ENCODE measurements at places on chromosomes 3 and 15. TPM values are rescaled to one million over a fixed set of nuclear protein-coding genes. Genes with fewer than 3 reads are reported as not detected.
A peak's percentile ranks its signal among the peaks of the same experiment; 100 is the strongest.

TM2D3 gene
- 51.5 TPM for total RNA-seq

ADCY5 gene
- total RNA-seq = 0.10 TPM

DAPK2 gene
- total RNA-seq = 0.53 TPM

RETNLB gene
- total RNA-seq = not detected

DNA sequence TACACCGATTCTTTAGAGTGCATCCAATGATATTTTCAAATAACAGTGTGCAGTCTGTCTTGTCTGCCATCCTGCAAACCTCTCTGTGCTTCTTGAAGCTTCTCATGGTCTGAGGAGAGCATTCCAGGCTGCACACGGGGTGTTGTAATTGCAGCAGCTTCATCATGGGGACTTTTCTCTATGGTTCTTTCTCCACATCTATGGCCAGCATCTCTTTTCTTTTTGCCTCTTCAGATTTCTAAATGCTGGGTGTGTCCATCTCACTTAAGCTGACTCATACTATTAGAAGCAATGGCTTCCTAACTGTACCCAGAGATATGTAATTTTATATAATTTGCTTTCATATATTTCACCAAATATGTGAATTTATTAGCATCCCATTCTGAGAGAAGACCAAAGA, 63.8 kb upstream of the EPHB3 start:
- DNase-seq = no peak

DNA sequence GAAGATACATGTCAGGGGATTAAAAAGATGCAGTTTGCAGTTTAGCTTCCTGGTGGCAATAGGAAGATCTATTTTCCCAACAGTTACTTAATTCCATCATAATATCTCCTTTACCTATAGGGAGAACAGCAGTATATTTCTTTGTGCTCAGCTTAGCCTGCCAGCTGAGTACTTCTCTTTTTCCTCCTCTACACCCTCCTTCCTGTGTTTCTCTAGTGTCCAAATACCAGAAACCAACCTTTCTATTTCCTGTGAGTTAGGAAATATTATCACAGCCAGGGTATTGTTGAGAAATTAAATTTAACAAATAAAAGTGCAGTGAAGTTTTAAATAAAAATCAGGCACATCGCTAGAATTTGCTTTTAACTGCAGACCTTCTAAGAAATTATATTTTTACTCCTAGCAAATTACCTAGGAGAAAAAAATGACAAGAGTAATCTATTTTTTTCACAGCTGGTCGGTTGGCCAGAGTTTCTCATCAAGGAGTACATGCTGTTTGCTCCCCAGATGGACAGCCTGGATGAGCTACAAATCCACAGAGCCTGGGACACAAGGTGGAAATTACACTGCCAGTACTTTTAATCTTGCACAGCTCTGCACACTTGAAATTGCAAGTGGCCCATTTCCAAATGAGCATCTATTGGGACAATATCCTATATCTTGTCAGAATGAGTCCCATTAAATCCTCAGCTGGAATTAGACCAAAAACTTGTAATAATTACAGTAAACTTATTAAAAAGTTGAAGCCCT, 185.2 kb upstream of the CFAP20DC start:
- DNase-seq = no peak

DNA sequence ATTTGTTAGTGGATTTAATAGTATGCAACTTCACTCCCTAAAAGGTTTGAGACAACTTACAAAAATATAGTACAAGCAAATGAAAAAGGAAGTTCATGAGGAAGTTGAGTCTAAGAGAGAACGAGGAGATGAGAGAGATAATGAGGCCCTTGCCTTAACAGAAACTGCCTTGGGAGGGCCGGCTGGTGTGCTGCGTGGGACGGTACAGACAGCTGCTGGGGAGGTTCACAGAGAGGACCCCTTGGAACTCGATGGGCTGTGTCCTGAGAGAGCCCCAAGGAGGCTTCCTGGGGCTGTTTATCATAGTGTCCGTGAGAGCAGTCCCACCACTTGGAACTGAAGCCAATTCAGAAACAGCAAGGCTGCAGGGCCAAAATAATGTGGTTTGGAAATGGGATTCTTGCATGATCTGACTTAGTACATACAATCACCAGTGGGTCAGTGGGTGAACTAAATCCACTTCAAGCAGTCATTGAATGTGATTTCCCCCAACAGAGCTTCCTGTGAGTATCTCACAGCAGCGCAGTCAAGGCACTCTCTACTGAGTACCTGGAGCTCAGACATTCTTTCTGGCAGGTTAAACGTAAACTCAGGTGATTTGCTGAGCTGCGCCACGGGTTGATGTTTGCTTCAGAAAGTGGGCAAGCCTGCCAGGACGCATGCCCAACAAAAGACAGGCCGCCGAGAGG, 90.8 kb downstream of the CRTC3 start:
- no peak for DNase-seq

DNA sequence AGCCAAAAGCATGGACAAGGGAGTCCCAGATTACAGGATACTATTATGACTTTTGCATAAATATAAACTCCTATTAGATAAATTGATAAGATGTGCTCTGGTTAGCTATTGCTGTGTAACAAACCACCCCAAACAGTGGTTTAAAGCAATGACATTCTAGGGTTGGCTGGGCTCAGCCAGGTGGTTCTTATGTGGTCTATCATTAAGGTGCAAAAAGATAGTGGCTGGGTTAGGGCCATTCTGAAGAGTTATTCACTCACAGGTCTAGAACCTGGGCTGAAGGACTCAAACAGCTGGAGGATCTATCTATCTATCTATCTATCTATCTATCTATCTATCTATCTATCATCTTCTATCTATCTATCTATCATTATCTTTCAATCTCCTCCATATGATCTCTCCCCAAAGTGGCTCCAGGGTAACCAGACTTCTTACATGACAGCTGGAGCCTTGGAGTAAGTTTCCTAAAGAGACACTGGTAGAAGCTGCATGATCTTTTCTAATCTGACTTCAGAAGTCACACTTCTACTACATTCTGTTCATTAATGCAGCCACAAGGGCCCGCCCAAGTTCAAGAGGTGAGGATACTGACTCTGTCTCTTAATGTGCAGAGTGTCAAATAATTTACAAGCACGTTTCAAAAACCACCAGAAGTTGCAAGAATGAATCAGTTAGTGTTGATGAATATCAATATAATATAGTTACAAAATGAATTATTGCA, 74.9 kb upstream of the XCR1 start:
- no peak for DNase-seq

DNA sequence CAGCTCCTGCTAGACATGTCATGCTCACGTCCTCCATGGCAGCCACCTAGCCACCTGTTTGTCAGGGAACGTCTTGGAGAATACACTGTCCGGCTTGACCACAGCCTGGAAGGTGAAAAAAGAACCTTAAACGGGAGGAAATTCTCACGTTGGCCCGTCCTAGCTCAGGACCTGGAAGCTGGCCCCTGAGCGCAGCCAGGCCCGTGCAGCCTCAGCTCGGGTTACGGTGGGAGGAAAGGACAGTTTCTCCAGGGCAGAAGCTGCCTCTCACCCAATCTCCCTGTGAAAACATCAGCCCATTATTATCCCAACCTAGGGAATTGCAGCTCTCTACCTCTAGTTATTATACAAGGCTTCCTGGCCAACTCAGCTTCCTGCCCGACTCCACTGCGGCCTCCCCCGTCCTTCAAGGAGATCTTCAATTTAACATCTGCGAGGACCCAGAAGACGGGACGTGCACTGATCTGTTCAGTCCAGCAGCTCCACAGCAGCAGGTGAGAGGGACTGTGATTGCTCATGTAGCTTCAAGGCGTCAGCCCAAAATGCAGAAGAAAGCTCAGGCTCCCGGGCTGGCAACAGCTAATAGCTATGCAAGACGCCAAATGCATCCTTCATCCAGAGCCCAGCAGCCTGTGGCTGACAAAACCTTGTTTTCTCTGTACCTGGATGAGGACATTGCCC, 84.7 kb downstream of the ADAMTS17 start:
- no peak for DNase-seq

DNA sequence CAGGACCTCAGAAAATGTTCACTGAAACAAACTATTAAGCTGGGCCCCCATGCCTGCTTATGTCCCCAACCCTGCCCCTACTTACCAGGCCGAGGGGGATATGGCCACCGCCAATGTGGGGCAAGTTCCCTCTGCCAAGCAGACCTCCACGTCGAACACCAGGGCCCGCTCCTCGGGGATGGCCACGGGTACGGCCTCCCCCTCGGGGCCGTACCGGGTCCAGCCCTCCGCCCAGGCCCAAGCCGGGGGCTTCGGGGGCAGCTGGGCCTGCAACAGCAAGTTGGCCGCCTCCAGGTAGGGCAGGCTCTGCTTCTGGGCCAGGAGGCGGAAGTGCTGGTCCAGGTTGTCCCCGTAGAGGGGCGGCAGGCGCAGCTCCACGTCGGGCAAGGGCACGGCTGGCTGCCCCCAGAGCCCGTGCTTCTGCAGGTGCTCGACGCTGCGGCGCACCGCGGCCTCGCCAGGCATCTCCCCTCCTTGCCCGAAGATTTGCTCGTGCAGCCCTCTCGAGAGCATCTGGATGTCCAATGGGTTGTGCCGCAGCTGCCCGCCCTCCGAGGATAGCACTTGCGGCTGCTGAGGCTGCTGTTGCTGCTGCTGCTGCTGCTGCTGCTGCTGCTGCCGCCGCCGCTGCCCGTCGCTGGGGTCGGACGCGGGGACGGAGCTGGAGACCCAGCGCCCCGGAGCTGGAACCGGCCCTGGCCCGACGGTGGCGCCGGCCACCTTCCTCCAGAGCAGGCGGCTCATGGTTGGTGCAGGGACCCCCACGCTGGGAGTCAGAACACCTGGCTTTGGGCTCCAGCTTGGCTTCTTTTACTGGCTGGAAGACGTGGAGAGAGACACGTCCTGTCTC, 1.4 kb downstream of the POLG start:
- DNase-seq = no peak

- DNase-seq = no peak
Observed at GRCh38 chr3:127170814-127171213, 22.1 kb upstream of the PRR23E start.

GRCh38 chr15:80906159-80906766, 83.4 kb downstream of the MESD start:
- DNase-seq = peak; percentile 84

DNA sequence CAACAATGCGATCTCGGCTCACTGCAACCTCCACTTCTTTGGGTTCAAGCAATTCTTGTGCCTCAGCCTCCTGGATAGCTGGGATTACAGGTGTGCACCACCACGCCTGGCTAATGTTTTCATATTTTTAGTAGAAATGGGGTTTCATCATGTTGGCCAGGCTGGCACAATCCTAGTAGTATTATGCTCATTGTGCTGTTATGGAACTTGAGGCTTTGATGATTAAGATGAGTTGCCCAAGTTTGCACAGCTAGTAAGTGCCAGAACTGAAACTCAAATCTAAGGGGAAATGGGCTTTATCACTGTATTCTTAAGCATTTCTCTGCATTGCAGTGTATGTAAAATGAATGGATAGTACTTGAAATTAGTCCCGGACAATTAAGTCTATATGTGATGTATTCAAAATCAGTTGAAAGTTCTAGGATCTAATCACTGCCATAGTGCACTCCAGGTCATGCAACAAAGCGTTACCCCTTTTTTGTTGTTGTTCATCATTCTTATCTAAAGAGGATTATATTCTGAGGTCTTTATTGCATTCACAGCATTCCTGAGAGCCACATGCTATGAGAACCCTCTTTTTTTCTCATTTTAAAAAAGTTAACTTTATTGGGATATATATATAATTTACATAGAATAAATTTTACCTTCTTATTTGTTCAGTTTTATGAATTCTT, 378.7 kb upstream of the CNTN6 start:
- DNase-seq = no peak

DNA sequence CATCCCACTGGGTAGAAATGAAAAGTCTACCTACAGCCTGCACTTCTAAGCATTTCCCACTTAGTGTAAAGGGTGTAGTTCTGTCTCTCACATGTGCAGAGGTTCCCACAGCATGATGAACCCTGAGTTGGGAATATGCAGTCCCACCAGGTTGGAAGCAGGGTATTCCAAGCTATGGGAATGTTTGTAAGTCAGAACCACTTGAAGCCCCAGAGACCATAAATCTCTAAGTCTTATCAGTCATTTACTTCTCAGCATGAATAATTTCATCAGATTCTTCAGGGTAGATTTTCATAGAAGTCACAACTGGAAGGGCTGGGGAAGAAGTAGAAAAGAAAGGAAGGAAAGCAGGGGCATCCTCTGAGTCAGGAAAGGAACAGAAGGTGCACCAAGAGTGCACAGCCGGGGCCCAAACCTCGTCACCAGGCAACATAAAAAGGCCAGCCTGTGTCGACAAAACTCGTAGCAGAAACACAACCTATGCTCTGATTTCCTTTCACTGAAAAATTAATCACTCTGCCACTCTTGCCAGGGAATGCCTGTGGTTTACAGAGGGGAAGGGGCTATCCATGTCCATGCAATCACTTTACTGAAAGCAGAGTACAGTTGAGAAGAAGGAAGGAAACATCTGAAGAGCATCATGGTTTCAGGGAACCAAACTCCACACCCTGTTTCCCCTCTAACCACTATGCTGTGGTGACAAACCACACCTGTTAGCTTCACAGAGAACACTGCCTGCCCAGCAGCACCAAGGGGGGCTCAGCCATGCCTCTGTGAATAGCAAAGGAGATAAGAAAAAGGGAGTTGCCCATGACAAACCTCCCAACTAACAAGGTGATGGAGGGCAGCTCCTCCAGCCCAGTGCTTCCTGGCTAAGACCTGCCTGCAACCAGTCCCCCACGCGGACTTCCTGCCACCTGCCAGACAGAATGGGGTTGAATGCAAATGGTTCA, 40.5 kb downstream of the SH3BP5 start:
- DNase-seq = peak; percentile 70

- no peak for DNase-seq
Observed at GRCh38 chr3:59884409-59884808, 834.6 kb upstream of the CFAP20DC start.

All from myocyte (in vitro differentiated cells).